ENCODE measurements at places on chromosomes 2 and 18.

DNA sequence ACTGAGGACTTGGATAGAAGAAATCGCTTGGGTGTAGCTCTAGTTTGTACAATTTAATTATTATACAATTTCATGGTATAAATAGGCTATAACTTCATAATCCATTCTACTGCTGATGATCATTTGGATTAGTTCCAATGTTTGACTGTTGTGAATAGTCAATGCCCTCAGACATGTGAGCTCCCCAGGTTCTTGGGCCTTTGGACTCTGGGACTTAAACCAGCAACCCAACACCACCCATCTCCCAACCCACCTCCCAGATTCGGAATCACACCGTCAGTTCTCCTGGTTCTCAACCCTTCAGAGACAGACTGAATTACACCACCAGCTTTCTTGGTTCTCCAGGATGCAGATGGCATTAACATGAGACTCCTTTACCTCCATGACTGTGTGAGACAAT lies 84.6 kb upstream of the DNMT3A start:
- no peak for DNase-seq

- no peak for DNase-seq
Measured at GRCh38 chr18:75101916-75102315, 107.0 kb downstream of the PTGR3 start.

DNA sequence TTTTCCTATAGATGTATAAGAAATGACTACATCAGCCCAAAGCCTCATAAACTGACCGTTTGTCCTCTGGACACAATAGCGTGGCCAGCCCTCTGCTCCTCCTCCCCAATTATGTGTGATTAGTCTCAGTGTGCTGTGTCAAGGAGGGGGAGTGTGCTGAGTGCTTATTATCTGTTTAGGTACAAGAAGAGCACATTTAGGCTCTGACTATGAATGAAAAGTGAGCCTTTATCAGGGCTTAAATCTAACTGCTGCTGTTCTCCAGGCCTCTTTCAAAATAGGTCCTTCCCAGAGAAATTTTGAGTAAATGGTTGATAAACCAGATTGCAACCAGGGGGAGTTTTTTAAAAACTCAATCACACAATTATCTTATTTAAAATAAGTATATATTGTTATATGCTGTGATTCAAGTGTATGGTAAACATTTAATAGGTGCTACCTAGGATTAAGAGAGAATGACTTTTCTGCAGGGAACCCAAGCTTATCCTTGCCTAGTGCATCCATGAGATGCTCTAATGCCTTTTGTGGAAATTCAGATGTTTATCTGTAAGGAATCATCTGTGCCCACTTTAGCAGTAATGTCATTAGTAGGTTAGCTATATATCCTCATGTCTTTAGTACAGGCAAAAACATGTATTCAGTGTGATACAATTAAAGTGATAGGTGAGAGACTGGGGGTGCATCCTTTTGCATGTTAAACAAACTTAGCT lies 168.7 kb upstream of the SIX3 start:
- DNase-seq, result no peak

DNA sequence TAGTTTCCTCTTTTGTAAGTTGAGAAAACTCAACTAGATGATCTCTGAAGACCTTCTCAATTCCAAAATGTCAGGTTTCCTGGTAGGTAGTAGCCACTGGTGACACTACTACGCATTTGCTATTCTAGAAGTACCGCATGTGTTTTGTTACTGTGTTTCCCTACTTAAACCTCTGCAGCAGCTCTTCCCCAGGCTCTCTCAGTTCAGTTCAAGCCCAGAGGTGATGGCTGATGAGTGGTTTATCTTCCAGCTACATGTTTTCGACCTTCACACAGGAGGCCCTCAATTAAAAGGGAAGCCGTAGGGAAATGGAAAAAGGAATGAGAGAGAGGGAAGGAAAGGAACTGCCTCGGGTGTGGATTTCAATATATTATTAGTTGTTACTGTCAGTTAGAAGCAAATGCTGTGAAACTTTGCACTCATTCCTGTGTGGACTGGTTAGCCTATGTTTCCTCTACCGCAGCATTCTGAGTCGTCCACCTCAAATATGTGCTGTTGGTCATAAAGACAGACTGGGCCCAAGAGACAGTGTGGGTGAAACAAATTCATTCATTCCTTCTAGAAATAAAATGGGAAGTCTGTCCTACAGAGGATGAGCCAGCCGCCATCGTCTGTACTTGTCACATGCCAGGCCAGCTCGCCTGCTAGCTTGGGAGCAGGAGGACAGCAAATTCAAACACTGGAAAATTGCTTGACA lies 455.2 kb upstream of the RAB12 start:
- DNase-seq, result no peak

GRCh38 chr18:32177530-32177929 lies 12.3 kb upstream of the MEP1B start:
- no peak for DNase-seq

DNA sequence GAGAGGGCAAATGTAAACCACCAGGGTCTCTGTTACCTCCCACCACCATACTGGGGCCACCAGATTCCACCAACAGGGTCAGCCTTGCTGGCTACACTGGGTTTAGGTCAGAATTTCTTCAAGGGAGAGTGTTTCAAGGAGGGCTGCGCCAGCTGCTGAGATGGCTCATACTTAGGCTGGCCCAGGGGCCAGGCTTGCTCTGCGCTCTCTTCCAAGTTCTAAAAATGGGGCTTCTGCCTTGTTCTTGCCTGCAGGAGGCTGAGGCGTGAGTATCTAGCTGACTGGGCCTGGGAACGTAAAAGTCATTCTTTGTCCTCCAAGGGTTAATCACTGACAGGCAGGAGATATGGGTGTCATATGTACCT lies 28.1 kb downstream of the MRPL33 start:
- DNase-seq, result no peak

DNA sequence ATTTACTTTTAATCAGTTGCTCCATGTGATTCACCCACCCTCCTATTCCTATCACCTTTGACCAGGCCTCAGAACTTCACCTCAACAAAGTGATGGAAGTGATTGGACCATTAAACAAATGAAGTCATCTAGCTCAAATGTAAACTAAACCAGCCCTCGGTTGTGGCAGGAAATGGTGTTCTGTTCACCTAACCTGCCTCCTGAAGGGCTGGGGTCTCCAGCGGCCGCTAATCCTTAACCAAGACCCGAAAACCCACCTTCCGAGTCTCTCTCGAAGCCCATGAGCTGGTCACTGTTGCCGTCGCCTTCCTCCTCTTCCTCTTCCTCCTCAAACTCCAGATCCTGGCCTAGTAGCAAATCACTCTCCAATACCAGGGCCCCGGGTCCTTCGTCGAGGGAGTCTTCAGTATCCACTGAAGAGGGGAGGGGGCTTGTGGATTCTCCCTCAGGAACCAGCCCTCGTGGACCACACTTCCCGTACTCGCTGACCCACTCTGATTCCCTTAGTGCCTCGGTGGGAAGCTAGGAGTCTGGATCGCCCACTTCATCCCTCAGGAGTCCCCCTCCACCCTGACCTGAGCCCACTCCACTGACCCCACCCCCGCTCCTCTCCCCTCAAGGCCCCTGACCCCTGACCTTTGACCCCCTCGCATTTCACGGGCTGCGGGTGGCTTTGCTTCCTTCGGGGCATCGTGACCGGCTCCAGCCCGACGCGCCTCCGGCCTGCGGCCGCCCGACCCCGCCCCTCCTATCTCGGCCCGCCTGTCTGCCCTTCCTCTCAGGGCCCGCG lies 503 bp downstream of the ZNF513 start:
- DNase-seq, result peak; percentile 48

DNA sequence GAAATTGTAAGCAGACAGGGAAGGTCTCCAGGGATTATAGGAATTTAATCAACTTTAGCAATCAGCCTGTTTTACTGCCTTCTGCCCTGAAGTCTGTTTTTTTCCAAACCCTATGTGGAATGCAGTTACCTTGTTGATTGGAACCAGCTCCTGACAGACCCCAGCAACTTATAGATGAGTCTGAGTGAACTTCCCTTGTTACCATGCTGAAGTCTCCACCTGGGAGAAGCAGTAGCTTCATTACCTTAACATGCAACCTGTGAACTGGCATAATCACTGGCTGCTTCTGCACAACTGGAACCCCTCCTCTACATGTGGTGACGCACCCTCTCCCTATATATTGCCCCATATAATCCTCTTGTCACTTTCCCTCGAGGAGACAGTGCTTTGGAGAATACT lies 226.3 kb upstream of the SPOPL start:
- DNase-seq, result no peak

DNA sequence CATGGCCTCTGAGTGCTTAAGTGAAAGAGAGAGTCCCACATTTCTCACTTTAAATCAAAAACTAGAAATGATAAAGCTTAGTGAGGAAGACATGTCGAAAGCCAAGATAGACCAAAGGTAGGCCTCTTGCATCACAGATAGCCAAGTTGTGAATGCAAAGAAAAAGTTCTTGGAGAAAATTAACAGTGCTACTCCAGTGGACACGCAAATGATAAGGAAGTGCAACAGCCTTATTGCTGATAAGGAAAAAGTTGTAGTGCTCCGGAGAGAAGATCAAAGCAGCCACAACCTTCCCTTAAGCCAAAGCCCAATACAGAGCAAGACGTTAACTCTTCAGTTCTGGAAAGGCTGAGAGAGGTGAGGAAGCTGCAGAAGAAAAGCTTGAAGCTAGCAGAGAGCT lies 32.1 kb downstream of the PSMD1 start:
- no peak for DNase-seq

GRCh38 chr2:127506510-127506909 lies 19.8 kb downstream of the IWS1 start:
- no peak for DNase-seq

- DNase-seq, result no peak
Measured at GRCh38 chr2:196486146-196486545, 153.4 kb upstream of the CCDC150 start.

DNA sequence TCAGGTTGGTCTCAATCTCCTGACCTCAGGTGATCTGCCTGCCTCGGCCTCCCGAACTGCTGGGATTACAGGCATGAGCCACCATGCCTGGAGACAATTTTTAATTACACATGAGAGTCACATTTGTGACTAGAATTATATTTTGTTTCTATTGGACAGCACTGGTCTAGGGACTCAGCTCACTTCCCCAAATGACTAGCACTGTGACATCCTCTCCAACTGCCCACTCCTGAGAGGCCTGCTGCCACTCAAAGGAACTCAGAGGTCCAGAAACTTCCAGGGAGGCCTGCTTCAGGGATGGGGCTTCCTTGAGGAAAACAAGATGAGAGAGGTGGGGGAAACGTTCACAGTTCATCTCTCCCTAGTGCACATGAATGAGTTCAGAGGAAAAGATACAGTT lies 29.5 kb downstream of the TMEM163 start:
- DNase-seq, result no peak

DNA sequence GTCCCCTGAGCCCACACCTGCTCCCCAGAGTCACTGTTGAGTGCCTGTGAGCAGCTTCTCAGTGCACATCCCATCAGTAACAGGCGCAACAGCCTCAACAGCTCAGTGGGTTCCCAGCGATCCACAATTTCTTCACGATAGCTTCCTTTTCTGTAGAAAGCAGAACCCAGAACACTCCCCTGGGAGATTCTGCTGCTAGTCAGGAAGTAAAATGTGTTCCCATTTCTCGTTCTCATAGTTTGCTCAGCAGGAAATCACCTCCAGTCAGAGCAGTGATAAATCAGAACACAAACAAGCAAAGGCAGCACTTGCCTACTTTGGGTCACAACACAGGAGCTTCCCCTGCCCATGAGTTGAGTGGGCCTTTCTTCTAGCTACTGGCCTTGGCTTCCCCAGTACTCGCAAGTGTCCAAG lies 48.9 kb upstream of the ATG16L1 start:
- DNase-seq, result no peak

GRCh38 chr2:28248511-28248910 lies 144.1 kb upstream of the FOSL2 start:
- DNase-seq, result no peak

DNA sequence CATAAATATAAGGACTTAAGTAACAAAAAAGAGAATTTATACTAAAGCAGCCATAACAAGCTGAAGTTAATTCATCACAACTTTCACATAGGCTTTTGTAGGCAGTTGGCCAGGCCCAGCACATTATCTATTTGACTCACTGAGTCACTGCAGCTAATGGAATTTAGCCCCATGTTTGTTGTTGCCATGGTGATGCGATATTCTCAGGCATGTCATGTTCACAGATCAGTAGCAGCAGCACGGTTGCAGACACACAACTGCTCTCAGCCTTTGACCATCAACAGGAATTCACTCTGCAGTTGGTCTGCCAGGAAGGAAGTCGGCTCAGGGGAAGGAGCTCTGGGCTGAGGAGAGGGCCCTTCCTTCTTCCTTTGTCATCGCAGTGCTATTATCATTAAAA lies 639.8 kb downstream of the TMEM182 start:
- DNase-seq, result no peak

DNA sequence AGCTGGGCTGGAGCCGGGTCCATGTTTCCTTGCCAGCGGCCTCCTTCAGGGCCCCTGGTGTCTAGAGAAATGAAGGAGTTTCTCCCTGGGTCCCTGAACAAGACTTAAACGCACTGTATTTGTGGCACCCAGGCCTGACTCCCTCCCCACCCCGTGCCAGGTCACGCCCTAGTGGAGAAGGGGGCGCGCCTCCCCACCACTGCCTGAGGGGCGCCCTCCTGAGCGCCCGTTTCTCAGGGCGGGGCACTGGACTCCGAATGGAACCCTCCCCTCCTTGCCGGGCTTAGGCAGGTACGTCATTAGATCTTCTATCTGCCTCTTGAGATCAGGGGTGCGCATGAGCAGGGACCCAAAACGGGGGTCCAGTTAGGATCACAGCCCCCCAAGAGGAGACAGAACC lies 16.3 kb downstream of the ODC1 start:
- no peak for DNase-seq

DNA sequence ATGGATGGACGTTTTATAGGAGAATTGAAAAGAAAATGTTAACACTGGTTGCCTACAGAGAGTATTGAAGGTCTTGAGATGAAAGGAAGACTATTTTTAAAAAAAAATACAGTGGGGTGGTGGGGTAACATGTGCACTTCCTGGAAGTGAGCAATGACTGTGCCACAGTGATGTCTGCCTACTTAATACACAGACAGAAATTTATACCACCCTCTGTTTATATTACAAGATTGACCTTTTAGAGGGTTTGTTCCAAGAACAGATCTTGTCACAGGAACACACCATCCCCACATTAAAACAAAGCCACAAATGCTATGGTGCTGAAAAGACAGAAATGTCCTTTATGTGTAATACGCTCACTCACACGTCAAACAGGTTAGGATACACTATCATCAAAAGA lies 87.6 kb downstream of the THADA start:
- no peak for DNase-seq

GRCh38 chr2:136990316-136990715 lies 225.0 kb downstream of the THSD7B start:
- peak; percentile 78 for DNase-seq

GRCh38 chr2:3379339-3379646 lies 201 bp upstream of the TRAPPC12 start:
- no peak for DNase-seq

DNA sequence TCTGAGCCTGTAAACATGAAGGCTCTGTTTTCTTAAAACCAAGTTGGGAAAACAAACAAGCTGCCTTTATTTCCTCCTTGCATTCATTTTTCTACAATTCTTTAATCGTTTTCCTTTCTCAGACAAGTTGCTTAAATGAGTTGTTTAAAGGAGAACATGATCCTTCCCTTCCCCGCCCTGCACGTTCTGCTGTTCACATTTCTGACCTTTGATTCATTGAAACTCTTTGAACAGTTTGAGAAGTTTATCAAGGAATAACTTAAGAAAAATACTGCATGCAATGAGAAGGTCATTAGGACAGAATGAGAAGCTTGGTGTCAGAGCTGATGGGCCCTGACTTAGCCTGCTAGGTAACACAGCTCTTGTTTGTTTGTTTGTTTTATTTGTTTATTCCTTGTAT lies 181.6 kb downstream of the PARD3B start:
- no peak for DNase-seq
